ENCODE measurements at places on chromosomes 5 and 9. TPM values are rescaled to one million over a fixed set of nuclear protein-coding genes. Genes with fewer than 3 reads are reported as not detected.

The CCDC152 gene
- total RNA-seq: 0.39 TPM

The TMEM174 gene
- total RNA-seq: not detected

The LRRC70 gene
- 0.65 TPM for total RNA-seq

The CARTPT gene
- total RNA-seq: not detected

The EXD3 gene
- total RNA-seq: 3.6 TPM
